ENCODE measurements at places on chromosomes 2 and 18. TPM values are rescaled to one million over a fixed set of nuclear protein-coding genes. Genes with fewer than 3 reads are reported as not detected.

Gene RAB10
- 128 TPM for total RNA-seq

Gene MLPH
- total RNA-seq, result 40.6 TPM

Gene PAX8
- 1.3 TPM for total RNA-seq

Gene HOXD11
- total RNA-seq, result 26.4 TPM

Gene GALNT14
- under 0.01 TPM for total RNA-seq
